H9 (cell line): ENCODE measurements at places on chromosomes 13 and 19. TPM values are rescaled to one million over a fixed set of nuclear protein-coding genes. Genes with fewer than 3 reads are reported as not detected.

DNA sequence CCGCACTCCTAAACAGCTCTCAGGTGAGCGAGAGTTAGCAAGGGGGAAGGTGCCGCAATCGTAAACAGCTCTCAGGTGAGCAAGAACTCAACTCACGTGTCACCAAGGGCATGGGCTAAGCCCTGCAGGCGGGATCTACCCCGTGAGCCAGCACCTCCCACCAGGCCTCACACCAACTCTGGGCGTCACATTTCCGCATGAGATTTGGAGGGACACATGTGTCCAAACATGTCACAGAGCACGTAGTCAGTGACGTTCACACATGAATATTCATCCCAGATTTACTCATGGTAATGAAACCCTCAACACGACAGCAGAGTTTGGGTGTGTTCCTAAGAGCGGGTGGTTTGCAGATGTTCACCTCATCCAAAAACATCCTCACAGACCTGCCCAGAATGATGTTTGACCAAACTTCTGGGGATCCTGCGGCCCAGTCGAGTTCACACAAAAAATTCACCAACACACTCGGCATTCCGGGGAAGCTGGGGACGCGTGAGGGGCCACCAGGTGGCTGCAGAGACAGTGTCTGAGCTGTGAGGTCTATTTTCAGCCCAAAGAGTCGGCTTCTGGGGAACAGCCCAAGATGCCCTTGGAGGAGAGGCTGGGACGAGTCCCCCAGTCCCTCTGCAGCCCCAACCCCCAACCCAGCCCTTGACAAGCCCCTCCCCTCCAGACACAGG, 19.6 kb downstream of the C2CD4C start:
- no peaks in the 10 kb centered on the region for H3K27me3 ChIP-seq
- DNase-seq = no peak
- no peak overlapping the region for H3K4me3 ChIP-seq
- H3K27ac ChIP-seq = no peak overlapping the region

DNA sequence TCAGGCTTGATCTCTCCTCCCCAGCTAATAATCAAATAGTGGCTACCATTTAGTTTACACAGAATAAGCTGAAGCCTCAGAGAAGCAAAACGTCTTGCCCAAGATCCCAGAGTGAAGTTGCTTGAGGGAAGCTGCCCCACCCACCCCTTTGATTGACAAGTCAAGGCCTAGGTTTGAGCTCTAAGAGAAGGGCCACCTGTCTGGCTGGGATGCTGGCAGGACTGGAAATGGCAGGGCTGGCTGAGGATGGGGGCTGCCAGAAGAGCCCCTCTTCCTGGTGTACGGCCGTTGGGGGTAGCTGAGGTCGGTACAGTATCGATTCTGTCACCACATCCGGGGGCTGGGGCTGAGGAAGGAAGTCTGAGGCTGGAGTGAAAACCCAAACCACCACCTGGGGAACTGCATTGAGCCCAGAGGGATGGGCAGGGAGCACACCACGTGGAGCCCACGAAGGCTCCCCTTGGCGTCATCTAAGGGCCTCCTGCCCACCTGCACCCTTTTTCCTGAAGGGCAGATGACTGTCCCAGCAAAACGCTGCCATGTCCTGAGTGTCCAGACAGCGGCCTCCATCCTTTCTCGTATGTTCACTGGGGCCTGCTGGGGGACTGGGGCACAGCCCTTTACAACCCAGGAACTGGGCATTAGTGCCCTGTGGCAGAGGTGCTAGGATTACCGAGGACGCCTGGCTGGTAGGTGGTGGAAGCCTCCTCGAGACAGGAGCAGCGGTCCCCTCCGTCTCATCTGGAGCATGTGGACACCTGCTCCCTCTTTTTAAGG, 1.4 kb upstream of the PRKD2 start:
- no peaks in the 10 kb centered on the region; the same call in 1 of the 2 replicates for H3K4me1 ChIP-seq
- H3K36me3 ChIP-seq = peaks cover 29% of the 10 kb centered on the region
- H3K4me3 ChIP-seq = peak overlapping the region; percentile 97
- no peak overlapping the region for H3K27ac ChIP-seq

GRCh38 chr19:55133639-55134444, 15.2 kb downstream of the TNNT1 start:
- H3K36me3 ChIP-seq = peaks cover 10% of the 10 kb centered on the region
- H3K4me3 ChIP-seq = no peak overlapping the region
- DNase-seq = no peak
- no peak overlapping the region for H3K27ac ChIP-seq

GRCh38 chr13:29457299-29457698, 138.2 kb downstream of the SLC7A1 start:
- peaks cover 8% of the 10 kb centered on the region; the same call in 1 of the 2 replicates for H3K36me3 ChIP-seq
- H3K27ac ChIP-seq = no peak overlapping the region
- DNase-seq = no peak
- H3K27me3 ChIP-seq = no peaks in the 10 kb centered on the region
- no peak overlapping the region for H3K4me3 ChIP-seq
- H3K4me1 ChIP-seq = no peaks in the 10 kb centered on the region; the same call in 1 of the 2 replicates

GRCh38 chr19:56840451-56841192, at the start of the genes PEG3 and ZIM2:
TSS of gene PEG3 (minus strand) at chr19:56840726. CDS start at chr19:56824655, 16,071 bp downstream.
TSS of gene ZIM2 (minus strand) at chr19:56840726. CDS start at chr19:56824277, 16,449 bp downstream.
- H3K27me3 ChIP-seq = no peaks in the 10 kb centered on the region
- H3K4me1 ChIP-seq = no peaks in the 10 kb centered on the region
- no peak within 1 kb of the TSS for H3K27ac ChIP-seq
- H3K4me3 ChIP-seq = no peak within 1 kb of the TSS
- DNase-seq = no peak
- H3K36me3 ChIP-seq = peaks cover 26% of the 10 kb centered on the region

DNA sequence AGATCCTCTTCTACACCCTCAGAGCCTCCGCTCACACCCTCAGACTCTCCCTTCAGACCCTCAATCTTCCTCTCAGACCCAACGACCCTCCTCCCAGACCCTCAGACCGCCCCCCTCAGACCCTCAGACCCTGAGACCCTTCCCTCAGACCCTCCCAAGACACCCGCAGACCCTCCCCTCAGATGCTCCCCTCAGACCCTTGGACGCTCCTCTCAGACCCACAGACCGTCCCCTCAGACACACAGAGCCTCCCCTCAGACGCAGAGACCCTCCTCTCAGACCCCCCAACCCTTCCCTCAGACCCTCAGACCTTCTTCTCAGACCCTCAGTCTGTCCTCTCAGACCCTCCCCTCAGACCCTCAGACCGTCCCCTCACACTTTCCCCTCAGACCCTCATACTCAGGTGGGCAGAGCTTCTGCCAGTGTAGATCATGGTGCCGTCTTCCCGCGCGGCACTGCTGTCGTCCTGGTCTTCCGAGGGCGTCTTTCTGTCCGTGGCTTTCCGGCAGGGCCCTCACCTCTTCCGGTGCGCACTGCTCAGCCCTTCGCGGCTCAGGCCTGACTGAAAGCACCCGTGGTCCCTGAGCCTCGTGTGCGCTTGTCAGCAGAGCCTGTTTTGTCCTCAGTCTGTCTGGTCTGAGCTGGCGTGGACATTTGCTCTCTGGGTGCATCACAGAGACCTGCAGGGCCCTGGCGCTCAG, 18.9 kb upstream of the TFDP1 start:
- H3K27ac ChIP-seq = no peak overlapping the region
- H3K27me3 ChIP-seq = no peaks in the 10 kb centered on the region
- no peak overlapping the region for H3K4me3 ChIP-seq
- DNase-seq = no peak
- H3K36me3 ChIP-seq = no peaks in the 10 kb centered on the region

- H3K4me1 ChIP-seq = no peaks in the 10 kb centered on the region
- H3K27me3 ChIP-seq = no peaks in the 10 kb centered on the region
- no peak for DNase-seq
- H3K4me3 ChIP-seq = no peak overlapping the region
- H3K27ac ChIP-seq = no peak overlapping the region
These were observed 117.9 kb downstream of the ITGBL1 start for GRCh38 chr13:101570410-101570809.

IFI30 gene
- 23.6 and 28.0 TPM in 2 replicates for total RNA-seq

COPE gene
- 185 and 198 TPM in 2 replicates for total RNA-seq

- no peak overlapping the region for H3K27ac ChIP-seq
- no peaks in the 10 kb centered on the region for H3K4me1 ChIP-seq
- H3K36me3 ChIP-seq = no peaks in the 10 kb centered on the region; the same call in 2 of the 3 replicates
- peak; percentile 72 for DNase-seq
These were observed 14.2 kb downstream of the DPF1 start for GRCh38 chr19:38209671-38210457.

CEACAM16 gene
- not detected in 2 replicates for total RNA-seq

GIPC3 gene
- total RNA-seq = 1.6 and 1.9 TPM in 2 replicates

EXOC3L2 gene
- total RNA-seq = 0.61 TPM in 2 replicates

SHANK1 gene
- total RNA-seq = 1.4 and 1.7 TPM in 2 replicates

- H3K27me3 ChIP-seq = no peaks in the 10 kb centered on the region
- peaks cover 5% of the 10 kb centered on the region for H3K36me3 ChIP-seq
- peak; percentile 31 for DNase-seq
- peak overlapping the region; percentile 63 for H3K4me3 ChIP-seq
- H3K27ac ChIP-seq = no peak overlapping the region
These were observed 2.3 kb downstream of the ADGRE2 start for GRCh38 chr19:14775869-14776586.

GRCh38 chr19:51830274-51830673, 35.3 kb downstream of the FPR3 start:
- peaks cover 28% of the 10 kb centered on the region for H3K36me3 ChIP-seq
- no peak overlapping the region for H3K27ac ChIP-seq
- no peak for DNase-seq

DNA sequence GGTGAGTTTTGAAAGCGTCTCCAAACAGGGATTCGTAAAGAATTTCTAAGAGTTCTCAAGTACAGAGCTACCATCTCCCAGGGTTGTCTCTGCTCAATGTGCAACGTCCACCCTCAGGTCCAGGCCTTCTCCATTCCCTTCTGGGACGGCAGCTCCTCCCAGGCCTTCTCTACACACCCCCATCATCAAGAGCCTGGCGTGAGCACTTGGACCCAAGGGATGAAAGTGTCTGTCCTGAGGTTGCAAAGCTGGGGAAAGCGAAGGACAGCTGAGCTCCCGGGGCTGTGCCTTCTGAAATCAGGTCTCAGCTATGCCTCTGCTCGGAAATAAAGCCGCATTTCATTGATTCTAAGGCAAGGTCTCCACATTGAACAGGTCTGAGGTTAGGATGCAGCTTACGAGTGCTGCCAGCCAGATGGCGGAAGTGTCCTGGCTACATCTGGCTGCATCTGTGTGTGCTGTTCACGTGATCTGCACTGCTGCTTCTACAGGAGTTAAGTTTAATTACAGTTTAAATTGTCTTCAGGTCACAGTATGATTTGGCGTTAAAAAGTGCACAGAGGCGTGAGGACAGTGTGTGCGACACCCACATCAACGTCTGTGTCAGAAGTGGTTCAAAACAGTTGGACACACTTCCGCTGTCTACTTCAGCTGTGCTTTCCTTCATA, 27.0 kb upstream of the MIER2 start:
- H3K27me3 ChIP-seq = no peaks in the 10 kb centered on the region
- no peak overlapping the region for H3K4me3 ChIP-seq
- H3K36me3 ChIP-seq = peaks cover 3% of the 10 kb centered on the region
- DNase-seq = no peak
- H3K4me1 ChIP-seq = no peaks in the 10 kb centered on the region
- no peak overlapping the region for H3K27ac ChIP-seq

GRCh38 chr19:38673030-38673429, 25.6 kb downstream of the ACTN4 start:
- no peak overlapping the region for H3K4me3 ChIP-seq
- no peak overlapping the region for H3K27ac ChIP-seq
- no peaks in the 10 kb centered on the region for H3K27me3 ChIP-seq
- peaks cover 13% of the 10 kb centered on the region for H3K4me1 ChIP-seq

- H3K4me1 ChIP-seq = peaks cover 6% of the 10 kb centered on the region; the same call in 1 of the 2 replicates
- H3K27me3 ChIP-seq = no peaks in the 10 kb centered on the region
- DNase-seq = no peak
- H3K4me3 ChIP-seq = no peak overlapping the region
These were observed 393.7 kb downstream of the FOXO1 start for GRCh38 chr13:40272776-40273139.

DNA sequence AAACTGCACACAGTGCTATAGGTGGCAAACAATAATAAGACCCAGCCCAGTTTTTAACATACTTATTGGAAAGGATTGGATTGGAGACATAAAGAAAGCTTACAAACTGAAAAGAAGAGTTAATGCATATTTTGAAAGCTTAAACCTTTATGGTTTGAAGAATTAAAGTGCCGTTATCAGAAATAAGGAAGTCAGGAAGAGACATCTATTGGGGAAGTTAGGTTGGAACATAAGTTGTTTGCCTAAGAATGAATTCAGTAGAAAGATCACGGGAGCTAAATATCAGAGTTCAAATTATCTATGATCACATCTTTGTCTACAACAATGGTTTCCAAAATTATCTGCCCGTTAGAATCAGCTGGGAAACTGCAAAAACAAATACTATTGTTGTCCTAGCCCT, 767.9 kb downstream of the PCDH9 start:
- H3K36me3 ChIP-seq = no peaks in the 10 kb centered on the region
- H3K4me1 ChIP-seq = no peaks in the 10 kb centered on the region
- no peaks in the 10 kb centered on the region for H3K27me3 ChIP-seq
- no peak overlapping the region for H3K4me3 ChIP-seq
- H3K27ac ChIP-seq = no peak overlapping the region

DIRAS1 gene
- total RNA-seq = 7.8 and 9.7 TPM in 2 replicates

DNA sequence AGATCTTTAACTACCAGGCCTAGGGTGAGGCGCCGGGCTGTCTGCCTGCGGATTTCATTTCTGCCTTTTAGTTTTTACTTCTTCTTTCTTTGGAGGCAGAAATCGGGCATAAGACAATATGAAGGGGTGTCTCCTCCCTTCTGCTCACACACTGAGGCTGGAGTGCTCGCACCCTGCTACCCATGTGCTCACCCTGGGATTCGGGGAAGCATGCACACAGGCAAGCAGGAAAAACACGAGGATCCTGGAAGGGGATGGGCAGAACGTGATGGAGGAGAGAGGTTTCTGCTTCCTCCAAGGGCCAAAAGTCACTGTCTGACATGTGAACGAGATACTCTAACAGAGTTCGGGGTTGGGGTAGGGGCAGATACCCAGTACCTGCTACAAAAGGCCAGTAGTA, 28.4 kb downstream of the ZNF823 start:
- no peak overlapping the region for H3K4me3 ChIP-seq
- no peaks in the 10 kb centered on the region for H3K4me1 ChIP-seq
- H3K27me3 ChIP-seq = no peaks in the 10 kb centered on the region
- H3K27ac ChIP-seq = no peak overlapping the region
- no peak for DNase-seq

DNA sequence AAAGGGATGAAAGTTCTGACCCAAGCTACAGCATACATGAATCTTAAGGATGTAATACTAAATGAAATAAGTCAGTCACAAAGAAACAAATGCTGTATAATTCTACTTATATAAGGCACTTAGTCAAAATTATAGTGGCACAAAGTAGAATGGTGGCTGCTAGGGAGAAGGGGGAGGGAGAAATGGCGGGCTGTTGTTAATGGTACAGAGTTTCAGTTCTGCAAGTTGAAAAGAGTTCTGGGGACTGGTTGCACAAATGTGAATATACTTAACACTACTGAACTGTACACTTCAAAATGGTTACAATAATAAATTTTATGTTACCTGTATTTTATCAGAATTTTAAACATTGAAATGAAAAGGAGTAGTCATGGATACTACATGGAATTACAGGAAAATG, 48.9 kb upstream of the CLDN10 start:
- no peaks in the 10 kb centered on the region; the same call in 2 of the 3 replicates for H3K36me3 ChIP-seq
- DNase-seq = no peak
- H3K27me3 ChIP-seq = no peaks in the 10 kb centered on the region
- H3K4me1 ChIP-seq = peaks cover 2% of the 10 kb centered on the region; the same call in 1 of the 2 replicates

NANOS3 gene
- total RNA-seq = not detected in 2 replicates

CHMP2A gene
- total RNA-seq = 105 and 109 TPM in 2 replicates

MIR17HG gene
- total RNA-seq = 35.7 and 38.7 TPM in 2 replicates

- no peaks in the 10 kb centered on the region for H3K36me3 ChIP-seq
- H3K27me3 ChIP-seq = no peaks in the 10 kb centered on the region
- no peak overlapping the region for H3K27ac ChIP-seq
- H3K4me3 ChIP-seq = no peak overlapping the region
- DNase-seq = no peak
- H3K4me1 ChIP-seq = no peaks in the 10 kb centered on the region
These were observed 14.0 kb upstream of the TBC1D4 start for GRCh38 chr13:75495938-75496337.
